Globus pallidus (tissue), 1 donor: ENCODE measurements at places on chromosomes 2 and 18.

- DNase-seq, result peak; percentile 75
Observed at GRCh38 chr2:55718165-55719008, 24.7 kb upstream of the PNPT1 start.

- no peak for DNase-seq
Observed at GRCh38 chr2:27171351-27171848, 22.6 kb downstream of the TCF23 start.

GRCh38 chr2:38975042-38975441 is 85.4 kb downstream of the ARHGEF33 start:
- no peak for DNase-seq

DNA sequence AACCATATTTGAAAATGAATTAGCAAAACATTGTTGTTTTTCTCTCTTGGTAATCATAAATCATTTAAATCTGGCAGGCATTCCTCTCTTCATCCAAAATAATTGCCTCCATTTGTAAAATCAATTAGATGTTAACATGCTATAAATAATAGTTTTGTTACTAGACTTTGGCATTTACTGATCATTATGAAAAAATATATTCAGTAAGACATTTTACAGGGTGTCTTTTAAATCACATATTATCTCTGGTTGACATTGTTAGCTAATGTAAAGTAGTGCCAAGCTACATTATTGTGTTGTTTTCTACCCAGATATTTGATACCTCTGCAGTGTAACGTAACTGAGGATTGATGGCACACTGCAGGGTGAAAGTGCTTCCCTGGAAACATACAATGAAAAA is 31.8 kb upstream of the DLX1 start:
- no peak for DNase-seq

DNA sequence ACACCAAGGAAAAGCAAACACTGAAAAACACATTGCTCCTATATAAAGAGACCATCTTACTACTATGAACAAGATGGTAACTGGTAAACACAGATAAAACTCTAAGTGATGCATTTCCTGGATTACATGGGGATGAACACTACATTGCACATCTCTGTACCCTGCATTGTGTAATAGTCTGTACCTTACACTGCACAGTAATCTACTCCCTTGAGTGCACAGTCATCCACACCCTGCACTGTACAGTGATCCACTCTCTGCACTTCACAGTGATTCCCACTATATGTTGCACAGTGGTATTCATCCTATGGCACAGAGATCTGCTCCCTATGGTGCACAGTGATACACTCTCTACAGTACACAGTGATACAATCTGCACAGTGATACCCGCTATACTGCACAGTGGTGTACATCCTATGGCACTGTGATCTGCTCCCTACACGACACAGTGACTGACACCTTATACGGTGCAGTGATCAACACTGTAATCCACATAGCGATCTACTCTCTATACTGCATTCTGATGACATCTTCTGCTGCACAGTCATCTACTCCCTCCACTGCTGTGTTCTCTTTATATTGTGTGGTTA is 462.2 kb upstream of the RGPD4 start:
- no peak for DNase-seq

DNA sequence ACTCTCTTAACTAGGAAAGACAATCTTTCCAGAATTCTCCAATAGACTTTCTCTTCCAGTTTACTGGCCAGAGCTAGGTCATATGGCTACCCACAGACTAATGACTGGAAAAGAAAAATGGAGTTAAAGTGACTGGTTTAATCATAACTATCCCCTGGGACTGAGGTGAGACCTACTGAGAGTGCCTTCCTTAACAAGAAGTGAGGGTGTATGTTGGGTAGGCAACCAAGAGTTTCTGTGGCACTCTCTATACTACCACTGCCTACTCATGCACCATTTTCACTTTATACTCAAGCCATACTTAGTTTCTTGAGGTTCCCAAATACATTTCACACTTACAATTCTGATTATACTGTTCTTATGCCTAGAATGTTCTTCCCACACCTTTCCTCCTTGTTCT is 6.9 kb upstream of the GFPT1 start:
- no peak for DNase-seq

- DNase-seq, result peak; percentile 92
Observed at GRCh38 chr2:57907411-57907810, 139.2 kb upstream of the VRK2 start.

- DNase-seq, result no peak
Observed at GRCh38 chr2:38463752-38464151, 86.7 kb upstream of the ATL2 start.

DNA sequence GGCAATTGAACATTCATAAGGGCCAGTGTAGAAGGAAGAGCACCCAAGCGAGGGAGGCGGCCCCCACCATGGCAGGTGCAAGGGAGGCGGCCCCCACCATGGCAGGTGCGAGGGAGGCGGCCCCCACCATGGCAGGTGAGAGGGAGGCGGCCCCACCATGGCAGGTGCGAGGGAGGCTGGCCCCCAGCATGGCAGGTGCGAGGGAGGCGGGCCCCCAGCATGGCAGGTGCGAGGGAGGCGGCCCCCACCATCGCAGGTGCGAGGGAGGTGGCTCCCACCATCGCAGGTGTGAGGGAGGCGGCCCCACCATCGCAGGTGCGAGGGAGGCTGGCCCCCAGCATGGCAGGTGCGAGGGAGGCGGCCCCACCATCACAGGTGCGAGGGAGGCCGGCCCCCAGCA is 24.7 kb upstream of the GPC1 start:
- no peak for DNase-seq

- no peak for DNase-seq
Observed at GRCh38 chr2:42171396-42171980, 2.3 kb downstream of the EML4 start.

- no peak for DNase-seq
Observed at GRCh38 chr18:48943333-48943732, 7.4 kb downstream of the SMAD7 start.

DNA sequence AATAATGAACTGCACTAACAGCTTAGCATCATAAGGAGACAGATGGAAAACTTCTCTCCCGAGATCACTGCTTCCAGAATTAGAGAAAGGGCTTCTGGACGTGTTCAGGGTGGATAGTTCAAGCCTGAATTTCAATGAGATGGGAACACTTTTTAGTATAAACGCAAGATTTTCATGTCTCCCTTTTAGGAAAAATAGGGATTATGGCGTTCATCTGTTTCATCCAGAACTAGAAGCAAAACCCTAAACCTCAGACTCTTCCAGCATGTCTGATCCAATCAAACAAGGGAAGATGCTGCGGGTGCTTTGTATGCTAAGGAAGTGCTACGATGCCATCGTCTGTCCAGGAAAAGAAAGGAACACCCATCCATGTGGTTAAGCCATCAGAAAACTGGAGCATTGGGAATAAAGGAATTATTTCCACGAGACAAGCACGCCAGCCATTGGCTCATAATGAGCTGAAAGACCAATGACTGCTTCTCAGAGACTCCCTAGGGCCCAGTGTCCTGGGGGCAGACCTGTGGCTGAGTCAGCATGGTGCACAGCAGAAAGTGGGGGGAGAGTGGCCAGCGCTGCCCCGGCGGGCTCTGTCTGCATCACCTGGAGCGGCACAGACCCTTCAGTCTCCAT is 65.9 kb upstream of the AFF3 start:
- peak; percentile 5 for DNase-seq

- no peak for DNase-seq
Observed at GRCh38 chr2:71716697-71717624, 263.6 kb downstream of the DYSF start.

- no peak for DNase-seq
Observed at GRCh38 chr2:103868396-103868795, 985.5 kb upstream of the POU3F3 start.

DNA sequence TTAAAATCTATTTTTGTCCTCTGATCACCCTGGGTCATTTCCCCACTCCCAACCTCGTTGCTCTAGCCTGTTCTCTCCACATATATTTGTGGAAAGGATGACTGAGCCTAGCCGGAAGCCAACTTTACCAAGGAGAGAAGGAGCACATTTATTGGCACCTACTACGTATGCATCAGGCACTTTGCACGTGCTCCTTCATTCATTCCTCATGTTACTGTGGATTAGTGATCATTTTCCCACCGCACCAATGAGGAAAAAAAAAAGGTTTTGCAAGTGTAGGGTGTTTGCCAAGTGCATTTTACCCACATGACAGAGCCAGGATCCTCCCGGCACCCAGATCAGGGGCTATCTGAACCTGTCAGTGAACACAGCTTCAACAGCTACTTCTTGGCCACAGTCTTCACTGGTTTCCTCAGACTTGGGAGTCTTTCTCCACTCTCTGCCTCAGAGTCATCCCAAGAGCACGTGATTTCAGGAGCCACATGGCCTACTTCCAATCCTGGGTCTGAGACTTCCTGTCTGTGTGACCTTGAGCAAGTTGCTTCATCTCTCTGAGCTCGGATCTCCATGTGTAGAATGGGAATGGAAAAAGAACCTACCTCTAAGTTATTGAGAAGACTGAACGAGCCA is 1.9 kb upstream of the C1QL2 start:
- DNase-seq, result no peak

DNA sequence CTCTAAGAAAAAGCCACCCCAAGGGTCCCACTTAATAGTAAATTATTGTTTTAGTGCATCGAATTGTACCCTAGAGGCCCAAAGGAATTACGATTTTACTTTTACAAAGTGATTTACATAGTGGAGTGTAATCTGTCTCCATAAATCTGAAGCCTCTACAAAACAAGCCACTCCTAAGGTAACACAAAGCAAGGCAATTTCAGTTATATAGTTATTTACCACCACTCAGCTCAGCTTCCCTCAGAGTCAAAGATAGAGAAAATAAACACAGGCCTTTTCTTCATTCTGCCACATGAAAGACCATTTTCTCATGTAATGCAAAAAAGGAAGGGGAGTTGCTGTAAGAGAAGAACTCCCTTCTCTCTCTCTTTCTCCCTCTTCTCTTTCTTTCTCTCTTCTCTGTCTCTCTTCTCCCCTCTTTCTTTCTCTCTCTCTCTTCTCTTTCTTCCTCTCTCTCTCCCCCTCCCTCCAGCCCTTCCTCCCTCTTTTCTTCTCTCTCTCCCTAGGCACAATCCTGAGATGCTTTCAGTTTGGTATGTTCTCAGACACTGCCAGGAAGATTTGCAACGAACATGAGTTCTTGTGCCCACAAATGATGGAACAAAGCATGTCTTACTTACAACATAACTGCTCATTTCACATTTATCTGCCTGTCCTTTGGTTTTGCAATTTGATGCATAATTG is 264.5 kb downstream of the BCL2 start:
- DNase-seq, result no peak

DNA sequence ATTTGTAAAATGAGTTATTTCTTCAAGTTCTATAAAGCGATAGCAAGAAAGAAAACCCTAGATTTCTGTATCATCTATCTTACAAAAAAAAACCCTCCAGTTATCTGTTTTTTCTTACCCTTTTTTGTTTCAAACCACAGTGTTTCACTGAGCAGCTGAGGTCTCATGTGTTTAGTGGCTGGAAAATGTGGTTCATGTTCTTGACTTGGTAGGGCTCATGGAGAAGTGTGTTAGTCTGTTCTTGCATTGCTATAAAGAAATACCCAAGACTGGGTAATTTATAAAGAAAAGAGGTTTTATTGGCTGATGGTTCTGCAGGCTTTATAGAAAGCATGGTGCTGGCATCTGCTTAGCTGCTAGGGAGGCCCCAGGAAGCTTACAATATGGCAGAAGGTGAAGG is 147.3 kb upstream of the NABP1 start:
- DNase-seq, result no peak

DNA sequence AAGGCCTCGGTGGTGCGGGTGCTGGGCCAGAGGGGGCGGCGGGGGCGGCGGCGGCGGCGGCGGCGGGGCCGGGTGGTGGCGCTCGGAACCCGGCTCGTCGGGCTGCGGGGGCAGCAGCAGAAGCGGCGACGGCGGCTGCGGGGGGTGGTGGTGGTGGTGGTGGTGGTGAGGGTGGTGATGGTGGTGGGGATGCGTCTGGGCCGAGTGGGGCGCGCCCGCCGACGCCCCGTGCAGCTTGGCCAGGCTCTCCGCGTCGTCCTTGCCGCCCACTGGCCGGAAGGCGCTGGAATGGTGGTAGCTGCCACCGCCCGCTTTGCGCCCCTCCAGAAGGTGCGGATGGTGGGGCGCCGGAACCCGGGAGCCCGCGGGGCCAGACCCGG is 4.4 kb downstream of the SKOR2 start:
- no peak for DNase-seq

GRCh38 chr18:11991021-11991795 is 9.9 kb downstream of the IMPA2 start:
- no peak for DNase-seq

DNA sequence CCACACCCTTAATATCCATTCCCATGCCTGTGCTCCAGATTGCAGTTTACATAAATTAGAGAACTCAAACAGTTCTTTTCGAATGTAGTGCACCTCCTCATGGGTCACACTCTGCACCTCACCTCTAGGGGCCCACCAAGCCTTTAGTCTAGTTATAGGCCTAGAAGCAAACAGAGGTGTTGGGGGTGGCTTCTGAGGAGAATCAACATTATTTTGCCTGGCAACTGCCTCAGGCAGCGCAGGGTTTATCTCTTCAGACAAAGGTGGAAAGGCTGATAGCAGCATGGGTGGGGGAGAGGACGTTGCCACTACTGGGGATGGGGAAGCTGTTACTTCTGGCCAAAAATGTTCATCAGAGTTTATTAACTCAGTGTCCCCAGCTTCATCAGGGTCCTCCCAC is 5.0 kb upstream of the GYPC start:
- DNase-seq, result no peak
